Activated T-cell treated with anti-CD3 and anti-CD28 coated beads, Interleukin-2, amount 50 U/mL, for 1 hour (primary cell): ENCODE measurements at places on chromosomes 4 and X.

- DNase-seq = no peak
These were observed 8.2 kb downstream of the ARAP2 start for GRCh38 chr4:36236159-36236558.

GRCh38 chr4:336893-337142 is 796 bp upstream of the ZNF141 start:
- DNase-seq = no peak

DNA sequence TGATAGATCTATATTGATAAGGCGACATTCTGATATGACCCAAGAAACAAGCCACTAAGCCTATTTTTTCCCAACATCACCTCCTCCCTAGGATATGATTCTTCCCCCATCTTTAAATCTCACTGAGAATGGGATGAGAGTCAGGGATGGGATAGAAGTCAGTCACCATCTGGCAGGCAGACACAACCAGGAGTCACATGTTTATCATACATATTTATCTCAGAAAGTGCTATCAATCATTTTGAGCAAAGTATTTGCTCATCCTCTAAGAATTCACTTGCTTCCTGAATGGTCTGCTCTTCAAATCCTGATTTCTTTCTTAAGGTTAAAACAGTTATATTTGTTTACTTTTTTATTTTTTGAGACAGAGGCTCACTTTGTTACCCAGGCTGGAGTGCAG is 20.3 kb downstream of the DNAAF6 start:
- DNase-seq = no peak

DNA sequence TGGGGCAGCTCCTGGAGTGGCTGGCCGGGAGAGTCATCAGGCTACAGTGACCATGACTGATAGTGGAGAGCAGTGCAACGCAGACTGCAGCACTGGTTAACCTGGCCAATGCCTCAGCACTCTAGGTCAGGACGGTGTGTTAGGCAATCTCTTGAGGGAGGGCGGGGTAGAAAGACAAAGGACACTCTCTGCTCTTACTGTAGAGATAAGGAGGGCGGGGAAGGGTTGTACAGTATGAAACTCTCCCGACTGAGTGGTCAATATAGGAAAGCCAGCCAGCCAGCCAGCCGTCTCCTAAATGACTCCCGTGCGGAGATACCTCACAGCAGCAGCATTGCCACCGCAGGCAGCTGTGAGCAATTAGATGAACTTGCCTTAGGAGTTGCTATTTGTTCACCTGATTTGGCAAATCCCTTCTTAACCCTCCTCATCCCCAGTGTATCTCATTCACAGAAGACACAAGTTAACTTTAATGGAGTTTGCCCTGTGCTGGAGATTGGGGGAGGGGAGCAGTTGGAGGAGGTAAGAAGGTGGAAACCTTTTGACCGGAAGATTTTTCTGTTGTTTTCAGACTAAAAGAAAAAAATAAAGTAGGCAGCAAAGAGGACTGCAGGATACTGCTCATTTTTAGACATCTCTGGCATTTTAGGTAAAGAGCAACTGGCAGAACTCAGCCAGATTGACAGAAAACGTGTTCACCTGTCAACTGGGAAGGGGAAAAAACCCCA is 330.5 kb downstream of the HNRNPD start:
- no peak for DNase-seq

GRCh38 chr4:185734214-185734613 is 77.8 kb downstream of the SORBS2 start:
- DNase-seq = no peak

DNA sequence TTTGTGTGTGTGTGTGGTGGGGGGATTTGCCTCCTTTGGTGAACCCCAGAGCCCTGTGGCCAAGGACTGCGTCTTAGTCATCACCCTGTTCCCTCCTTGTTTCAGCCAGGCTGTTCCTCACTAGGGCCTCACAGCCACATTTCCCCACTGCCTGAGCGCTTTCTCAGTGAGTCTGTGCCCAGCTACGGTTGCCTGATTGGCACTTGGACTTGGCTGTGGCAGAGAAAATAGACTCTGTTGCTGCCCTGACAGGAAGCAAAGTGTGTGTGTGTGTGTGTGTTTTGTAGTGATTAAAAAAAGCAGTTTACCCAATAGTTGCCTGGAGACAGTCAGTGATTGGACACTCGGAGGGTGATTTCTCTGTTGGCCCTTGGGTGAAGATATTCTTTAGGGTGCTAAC is 113.0 kb downstream of the UCHL1 start:
- no peak for DNase-seq

DNA sequence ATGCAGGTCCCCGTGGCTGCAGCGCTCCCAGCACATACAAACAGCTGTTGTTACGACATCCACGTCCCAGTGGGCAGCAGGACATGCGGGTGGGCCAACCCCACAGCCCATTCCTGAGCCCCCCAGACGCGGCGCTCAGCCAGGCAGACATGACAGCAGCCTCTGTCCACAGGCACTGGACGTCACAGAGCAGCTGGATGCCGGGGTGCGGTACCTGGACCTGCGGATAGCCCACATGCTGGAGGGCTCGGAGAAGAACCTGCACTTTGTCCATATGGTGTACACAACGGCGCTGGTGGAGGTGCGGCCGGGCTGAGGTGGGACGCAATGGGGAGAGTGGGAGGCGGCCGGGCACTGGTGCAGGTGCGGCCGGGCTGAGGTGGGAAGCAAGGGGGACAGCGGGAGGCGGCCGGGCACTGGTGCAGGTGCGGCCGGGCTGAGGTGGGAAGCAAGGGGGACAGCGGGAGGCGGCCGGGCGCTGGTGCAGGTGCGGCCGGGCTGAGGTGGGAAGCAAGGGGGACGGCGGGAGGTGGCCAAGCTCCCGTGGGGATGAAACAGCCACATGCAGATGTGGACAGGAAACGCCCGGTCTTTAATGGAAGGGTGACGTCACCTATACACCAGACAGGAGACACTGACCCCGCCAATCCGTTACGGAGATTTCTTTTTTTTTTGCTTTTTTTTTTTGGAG is 9.4 kb downstream of the PLCXD1 start:
- no peak for DNase-seq
